Stimulated activated CD4-positive, alpha-beta T cell treated with anti-CD3 and anti-CD28 coated beads, Interleukin-2, amount 100 ng/mL, for 4 hours (primary cell): ENCODE measurements at places on chromosomes 4 and X.

DNA sequence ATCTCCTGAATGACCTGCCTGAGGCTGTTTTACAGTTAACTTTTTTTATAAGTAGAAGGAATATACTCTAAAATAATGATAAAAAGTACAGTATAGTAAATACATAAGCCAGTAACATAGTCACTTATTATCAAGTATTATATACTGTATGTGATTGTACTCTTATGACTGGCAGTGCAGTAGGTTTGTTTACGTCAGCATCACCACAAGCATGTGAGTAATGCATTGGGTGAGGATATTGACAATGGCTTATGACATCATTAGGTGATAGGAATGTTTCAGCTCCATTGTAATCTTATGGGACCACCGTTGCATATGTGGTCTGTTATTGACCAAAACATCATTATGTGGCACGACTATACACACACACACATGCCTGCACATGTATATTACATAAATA is 20.5 kb downstream of the NUDT9 start:
- no peak for DNase-seq

GRCh38 chr4:166039822-166040221 is 166.8 kb downstream of the TLL1 start:
- DNase-seq: no peak

- no peak for DNase-seq
Observed at GRCh38 chr4:110170861-110171260, 27.6 kb downstream of the ELOVL6 start.

DNA sequence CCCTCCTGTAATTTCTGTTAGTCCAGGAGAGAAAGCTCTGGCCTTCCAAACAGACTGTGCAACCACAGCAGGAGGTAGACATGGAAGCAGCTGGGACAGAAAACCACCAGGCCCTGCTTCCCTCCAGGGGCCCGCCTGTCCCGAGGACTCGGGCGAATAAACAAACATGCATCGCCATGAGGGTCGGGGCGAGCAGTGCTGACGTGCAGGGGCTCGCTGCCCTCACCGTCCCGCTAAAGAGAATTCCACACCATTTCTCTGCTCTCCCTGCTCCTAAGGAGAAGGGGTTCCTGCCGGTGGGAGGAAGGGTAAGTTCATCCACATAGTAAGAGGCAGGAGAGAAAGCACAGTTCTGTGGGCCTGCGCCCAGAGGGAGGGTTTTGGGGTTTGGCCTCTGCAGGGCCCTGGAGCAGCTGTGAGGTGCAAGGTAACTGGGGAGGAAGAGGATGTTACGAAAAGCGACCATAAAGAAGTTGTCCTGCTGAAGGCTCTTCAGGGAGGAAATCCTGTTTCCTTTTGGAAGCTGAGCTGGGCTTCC is 54.9 kb downstream of the WFS1 start:
- DNase-seq: no peak

GRCh38 chrX:154348646-154349358 is 25.6 kb downstream of the FLNA start:
- no peak for DNase-seq
